ENCODE measurements at places on chromosomes 4 and X.

DNA sequence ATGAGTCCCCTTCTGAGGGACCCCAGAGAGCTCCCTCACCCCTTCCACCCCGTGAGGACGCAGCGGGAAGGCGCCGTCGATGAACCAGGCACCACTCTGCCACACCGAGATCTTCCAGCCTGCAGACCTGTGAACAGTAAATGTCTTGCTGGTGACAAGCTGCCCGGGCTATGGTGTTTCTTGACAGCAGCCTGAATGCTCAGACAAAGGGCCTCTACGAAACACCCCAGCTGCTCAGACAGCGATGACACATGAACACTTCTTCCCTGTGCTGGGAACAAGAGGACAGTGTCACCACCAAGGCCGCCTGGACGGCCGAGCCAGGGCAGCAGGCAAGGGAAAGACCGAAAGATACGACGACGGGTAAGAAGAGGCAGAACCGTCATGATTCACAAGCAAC is 30.6 kb upstream of the GTPBP6 start:
- DNase-seq = no peak

DNA sequence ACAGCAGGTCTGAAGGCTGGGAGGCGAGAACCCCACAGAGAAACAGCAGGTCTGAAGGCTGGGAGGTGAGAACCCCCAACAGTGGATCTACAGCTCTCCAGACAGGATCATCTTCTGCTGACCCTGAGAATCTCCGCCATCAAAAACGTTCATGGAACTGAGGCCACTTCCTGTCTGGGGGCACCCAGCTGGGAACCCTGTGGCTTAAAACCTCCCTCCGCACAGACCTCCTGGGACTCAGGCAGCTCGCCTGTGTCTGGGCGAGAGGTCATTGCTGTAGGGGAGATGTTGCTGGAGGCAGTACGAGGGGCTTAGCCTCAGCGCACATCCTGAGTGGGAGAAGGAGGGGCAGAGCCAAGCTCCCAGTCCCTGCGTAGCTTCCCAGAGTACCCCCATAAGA is 15.1 kb upstream of the CLDN24 start:
- no peak for DNase-seq

- no peak for DNase-seq
These were observed 45.1 kb downstream of the STX18 start for GRCh38 chr4:4496592-4497372.

GRCh38 chr4:168480931-168481611 is 779 bp upstream of the DDX60L start:
- peak; percentile 78 for DNase-seq

DNA sequence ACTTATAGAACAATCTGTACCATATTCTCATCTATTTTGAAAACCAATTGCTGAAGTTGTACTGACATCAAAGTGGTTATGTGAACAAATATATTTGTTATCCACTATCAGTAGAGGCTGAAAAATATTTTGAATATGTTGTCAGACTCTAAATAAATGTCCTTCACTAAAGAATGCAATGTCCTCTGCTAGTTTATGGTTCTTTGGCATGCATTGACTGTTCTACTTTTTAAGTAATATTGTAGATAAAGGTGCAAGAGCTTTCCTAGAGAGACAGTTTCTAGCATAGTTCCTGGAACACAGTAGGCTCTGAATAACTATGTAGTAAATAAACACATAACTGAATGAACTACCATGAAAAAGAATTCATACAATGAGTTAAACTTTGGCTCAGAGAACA is 18.2 kb upstream of the COX7B2 start:
- DNase-seq = no peak

- no peak for DNase-seq
These were observed 20.0 kb downstream of the DIAPH2 start for GRCh38 chrX:96704629-96705028.

All from B cell (primary cell).